ENCODE measurements at places on chromosomes 11 and 22. TPM values are rescaled to one million over a fixed set of nuclear protein-coding genes. Genes with fewer than 3 reads are reported as not detected.

SYT12 gene
- total RNA-seq, result 0.37 TPM

PDE2A gene
- total RNA-seq, result 30.0 TPM

AMOTL1 gene
- total RNA-seq, result 46.3 TPM

GRCh38 chr11:57770793-57771192 lies 9.2 kb downstream of the CTNND1 start:
- DNase-seq, result no peak

DNA sequence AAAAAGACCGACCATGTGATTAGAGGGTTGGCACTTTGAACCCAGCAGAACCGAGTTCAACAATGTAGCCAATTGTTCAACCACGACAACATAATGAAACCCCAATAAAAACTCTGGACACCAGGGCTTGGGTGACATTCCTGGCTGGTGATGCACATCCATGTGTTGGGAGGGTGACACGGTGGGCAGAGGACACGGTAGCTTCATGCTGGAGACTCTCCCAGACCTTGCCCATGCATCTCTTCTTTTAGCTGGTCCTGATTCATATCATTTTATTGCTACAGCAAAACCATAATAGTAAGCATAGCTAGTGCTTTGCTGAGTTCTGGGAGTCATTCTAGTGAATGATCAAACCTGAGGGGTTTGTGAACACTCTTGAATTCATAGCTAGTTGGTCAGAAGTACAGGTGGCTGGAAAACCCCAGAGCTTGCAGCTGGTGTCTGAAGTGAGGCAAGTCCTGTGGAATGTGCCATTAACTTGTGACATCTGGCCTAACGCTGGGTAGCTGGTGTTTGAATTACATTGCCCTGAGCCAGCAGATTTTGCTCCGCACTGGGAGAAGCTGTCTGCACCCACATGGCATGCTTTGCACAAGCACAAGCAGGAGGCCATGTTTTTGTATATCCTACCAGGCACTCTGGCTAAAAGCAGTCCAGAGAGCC lies 14.0 kb downstream of the RPUSD4 start:
- DNase-seq, result no peak
